ENCODE measurements at places on chromosomes 12 and 14.
A peak's percentile ranks its signal among the peaks of the same experiment; 100 is the strongest.

GRCh38 chr14:91957876-91958313 lies 10.4 kb upstream of the FBLN5 start:
- no peak for DNase-seq

GRCh38 chr14:80954687-80955299 lies 628 bp upstream of the TSHR start:
- DNase-seq, result peak; percentile 91

GRCh38 chr12:26014085-26014484 lies 55.6 kb downstream of the RASSF8 start:
- no peak for DNase-seq

GRCh38 chr12:105225505-105226015 lies 10.4 kb downstream of the APPL2 start:
- DNase-seq, result no peak

- DNase-seq, result peak; percentile 5
Observed at GRCh38 chr12:101634724-101635123, 40.0 kb downstream of the MYBPC1 start.

GRCh38 chr12:76374386-76375020 lies 26.3 kb upstream of the BBS10 start:
- no peak for DNase-seq

DNA sequence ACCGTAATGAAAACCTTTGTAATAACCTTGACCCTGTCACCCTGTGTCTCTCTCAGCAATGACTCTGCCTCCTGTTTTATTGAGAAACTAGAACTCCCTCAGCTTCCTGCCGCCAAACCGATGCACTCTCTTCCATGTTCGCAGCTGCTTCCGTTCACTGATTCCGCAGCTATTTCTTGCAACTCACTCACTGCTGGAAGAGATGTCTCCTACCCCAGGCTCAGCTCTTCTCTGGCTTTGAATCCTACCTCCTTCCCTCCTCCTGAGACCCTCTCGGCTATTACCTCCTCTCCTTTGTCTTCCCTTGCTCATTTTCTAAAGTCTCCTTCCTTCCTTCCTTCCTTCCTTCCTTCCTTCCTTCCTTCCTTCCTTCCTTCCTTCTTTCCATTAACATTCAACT lies 71.0 kb downstream of the ESRRB start:
- no peak for DNase-seq

DNA sequence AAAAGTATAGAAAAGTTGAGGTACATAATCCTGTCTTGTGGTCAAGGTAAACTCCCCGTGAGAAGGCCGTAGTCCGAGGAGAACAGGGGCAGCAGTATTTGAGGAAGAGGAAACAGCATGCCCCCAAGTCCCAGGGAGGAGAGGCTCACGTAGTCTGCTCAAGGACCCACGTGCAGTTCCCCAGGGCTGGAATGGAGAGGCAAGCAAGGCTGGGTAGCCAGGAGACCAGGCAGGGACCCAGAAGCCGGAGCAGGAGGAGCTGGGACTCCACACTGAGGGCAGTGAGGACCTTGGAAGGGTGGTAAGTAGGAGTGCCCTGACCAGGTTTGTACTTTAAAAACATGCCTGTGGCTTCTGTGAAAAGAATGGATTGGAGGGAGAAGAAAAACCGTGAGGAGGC lies 100.0 kb downstream of the EGLN3 start:
- no peak for DNase-seq

DNA sequence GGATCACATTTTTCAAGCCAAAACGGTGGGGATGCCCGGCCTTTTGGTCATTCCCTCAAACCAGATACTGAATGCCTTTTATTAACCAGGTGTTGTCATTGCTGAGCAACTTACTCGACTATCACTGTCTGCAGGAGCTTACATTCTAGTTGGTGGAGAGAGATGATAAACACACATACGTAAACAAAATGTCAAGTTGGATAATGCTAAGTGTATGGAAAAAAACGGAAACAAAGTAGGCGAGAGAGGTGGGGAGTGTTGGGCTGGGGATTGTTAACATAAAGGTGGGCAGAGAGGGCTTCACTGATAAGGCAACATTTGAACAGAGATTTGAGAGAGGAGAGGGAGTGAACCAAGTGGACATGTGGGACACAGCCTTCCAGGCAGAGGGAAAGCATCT lies 4.5 kb downstream of the C12orf43 start:
- no peak for DNase-seq

- DNase-seq, result no peak
Observed at GRCh38 chr12:2494486-2495192, 300.1 kb upstream of the FKBP4 start.

- peak; percentile 86 for DNase-seq
Observed at GRCh38 chr12:124217508-124218242, 77.2 kb upstream of the RFLNA start.

GRCh38 chr12:21638054-21638891 lies 19.4 kb downstream of the LDHB start:
- DNase-seq, result peak; percentile 19

DNA sequence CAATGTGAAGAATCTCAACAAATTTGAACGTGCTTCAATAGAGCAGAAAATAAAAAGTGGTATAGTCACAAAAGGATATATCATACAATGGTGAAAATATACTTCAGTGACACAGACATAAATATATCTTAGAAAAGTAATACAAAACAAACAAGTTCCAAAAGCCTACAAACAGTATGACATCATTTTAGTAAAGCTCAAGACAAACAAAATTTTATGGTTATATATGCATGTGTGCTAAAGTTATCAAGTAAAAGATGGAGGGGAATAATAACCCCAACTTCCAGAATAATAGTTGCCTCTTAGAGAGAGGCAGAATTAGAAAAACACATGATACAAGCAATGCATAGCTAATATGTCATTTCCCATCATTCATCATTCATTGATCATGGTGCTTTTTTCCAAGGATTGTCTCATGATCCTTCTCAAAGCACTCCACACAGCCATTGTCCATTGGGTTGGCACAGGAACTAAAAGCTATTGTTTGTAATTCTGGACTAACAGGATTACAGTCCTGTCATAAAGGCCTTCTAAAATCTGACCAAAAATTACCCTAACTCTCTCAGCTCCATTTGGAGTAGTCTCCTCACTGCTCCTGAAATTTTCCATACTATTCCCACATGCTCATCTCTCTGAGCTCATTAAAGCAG lies 59.5 kb downstream of the IFNG-AS1 start:
- DNase-seq, result no peak

DNA sequence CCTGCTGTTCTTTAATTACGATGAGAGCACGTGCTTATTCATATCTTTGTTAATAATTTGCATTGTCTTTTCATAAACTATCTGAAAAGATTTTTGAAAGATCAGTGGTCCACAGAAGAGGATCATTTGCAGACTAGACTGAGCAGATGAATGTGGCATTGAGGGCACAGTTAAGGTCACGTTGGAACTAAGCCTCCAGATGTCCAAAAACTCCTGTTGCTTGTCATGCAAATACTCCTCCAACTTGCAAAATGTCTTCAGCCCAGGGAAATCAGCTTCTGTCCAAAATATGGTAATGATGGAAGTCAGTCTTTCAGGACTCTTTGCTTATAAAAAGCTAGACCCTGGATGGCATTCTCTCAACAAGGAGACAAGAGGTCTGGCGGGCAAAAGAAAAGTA lies 201.6 kb upstream of the TMEM260 start:
- DNase-seq, result no peak

DNA sequence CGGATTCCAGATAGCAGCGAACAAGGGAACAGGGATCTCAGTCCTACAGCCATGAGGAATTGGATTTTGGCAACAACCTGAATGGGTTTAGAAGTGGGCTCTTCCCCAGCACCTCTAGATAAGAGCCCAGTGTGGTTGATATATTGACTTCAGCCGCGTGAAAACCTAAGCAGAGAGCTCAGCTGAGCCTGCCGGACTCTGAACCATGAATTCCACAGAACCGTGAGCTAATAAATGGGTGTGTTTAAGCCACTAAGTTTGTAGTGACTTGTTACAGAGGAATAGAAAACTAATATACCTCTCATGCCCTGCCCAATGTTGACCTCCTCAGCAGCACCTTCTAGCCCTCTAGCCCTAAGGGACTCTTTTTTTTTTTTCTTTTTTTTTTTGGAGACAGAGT lies 32.4 kb upstream of the TMED10 start:
- no peak for DNase-seq

DNA sequence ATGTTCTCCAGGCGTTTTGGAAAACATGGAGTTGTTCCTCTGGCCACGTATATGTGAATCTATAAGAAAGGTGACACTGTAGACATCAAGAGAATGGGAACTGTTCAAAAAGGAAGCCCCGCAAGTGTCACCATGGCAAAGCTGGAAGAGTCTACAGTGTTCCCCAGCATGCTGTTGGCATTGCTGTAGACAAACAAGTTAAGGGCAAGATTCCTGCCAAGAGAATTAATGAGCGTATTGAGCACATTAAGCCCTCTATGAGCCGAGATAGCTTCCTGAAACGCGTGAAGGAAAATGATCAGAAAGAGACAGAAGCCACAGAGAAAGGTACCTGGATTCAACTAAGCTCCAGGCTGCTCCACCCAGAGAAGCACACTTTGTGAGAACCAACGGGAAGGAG lies 92.5 kb upstream of the EIF5 start:
- DNase-seq, result no peak

- DNase-seq, result no peak
Observed at GRCh38 chr12:103758310-103759089, 82.5 kb downstream of the NT5DC3 start.

DNA sequence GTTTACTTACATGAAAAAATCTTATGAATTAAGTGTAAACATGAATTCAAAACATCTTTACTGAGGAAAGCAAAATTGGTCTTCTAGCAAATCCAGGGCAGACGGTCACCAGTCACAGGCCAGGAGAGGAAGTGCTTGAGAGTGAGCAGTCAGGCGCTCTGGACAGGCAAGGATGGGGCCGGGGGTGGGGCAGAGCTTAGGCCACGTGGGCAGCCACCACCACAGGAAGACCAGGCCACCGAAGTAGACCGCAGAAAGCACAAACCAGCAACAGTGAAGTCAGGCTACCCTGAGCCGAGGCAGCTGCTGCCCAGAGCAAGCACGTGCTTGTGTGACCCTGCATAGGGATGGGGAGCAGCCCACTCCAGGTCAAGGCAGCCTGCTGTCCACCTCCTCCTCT lies 33.5 kb downstream of the SLC6A12 start:
- DNase-seq, result no peak

DNA sequence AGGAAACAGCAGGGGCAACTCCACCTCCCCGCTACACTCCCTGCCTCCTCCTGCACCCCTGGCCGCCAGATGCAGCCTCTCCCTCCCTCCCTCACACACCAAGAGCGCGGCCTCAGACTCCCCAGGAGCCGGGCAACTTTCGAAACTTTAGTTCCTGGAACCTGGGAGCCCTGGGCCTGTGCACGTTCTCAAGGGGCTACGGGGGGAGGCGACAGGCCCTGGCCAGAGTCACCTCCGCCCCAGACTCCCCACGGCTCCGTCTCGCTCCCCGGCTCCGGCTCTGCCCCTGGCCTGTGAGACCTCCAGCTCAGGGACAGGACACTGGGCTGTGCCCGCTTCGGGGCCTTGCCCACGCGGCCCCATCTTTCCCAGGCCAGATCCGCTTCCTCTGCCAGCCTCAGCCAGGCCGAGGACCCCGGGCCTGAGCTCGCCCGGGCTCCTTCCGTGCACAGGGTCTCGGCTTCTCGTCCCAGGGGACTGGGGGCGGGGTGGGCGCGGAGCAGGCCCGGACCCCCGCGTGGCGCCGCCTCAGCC lies 5.5 kb downstream of the AMN start:
- DNase-seq, result no peak

- DNase-seq, result no peak
Observed at GRCh38 chr12:47360771-47361388, 281.1 kb upstream of the AMIGO2 start.

DNA sequence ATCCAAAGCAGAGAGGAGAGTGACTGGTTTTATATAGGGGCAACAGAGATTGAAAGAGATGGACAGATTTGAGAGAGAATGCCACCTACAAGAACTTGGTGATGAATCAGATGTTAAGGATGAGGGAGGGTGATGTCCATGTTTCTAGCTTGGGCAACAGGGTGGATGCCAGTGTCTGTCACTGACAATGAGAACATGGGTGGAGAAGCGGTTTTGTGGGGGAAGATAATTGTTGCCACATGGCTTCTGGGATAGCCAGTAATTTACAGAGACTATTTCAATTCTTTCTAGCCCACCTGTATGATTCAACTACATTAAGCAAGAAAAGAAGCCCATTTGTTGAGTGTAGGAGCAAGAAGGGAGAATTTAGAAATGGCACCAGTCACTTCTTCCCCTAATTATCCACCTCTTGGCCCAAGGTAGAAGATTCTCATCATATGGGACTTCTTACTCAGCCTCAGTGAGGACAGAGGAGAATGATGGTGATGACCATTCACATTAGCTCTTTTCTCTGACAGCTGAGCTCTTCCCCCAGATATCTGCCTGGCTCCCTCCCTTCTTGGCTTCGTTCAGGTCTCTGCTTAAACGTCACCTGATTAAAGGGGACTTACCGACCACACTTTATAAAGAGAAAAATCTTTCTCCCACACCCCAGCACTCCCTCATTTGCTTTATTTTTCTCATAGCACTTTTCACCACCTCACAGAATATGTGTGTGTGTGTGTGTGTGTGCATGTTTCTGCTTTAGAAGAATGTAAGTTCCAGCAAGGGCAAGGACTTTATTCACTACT lies 117.8 kb downstream of the DUSP6 start:
- no peak for DNase-seq

DNA sequence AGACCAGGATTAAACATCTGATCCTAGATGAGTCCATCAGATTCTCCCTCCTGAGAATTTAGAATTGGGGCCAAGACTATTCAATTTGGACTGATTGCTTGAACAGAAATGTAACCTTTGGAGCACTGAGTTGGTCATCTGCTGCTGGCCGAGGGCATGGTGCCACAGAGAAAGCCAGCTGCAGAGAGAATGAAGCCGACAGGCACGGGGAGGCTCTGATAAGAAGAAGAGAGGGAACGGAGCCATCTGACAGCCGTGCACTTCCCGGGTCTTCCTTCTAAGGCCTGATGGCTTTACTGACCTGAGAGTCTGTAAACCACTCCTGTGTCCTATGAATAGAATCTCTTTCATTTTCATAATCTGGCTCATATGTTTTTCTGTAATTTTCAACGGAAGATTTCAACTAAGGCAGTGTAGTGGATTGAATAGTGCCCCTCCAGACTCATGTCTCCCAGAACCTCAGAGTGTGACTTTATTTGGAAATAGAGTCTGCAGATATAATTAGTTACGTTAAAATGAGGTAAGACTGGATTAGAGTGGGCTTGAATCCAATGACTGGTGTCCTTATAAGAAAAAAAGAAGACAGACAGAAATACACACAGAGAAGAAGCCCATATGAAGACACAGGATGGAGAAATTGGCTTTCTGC lies 39.1 kb upstream of the FRS2 start:
- DNase-seq, result no peak

DNA sequence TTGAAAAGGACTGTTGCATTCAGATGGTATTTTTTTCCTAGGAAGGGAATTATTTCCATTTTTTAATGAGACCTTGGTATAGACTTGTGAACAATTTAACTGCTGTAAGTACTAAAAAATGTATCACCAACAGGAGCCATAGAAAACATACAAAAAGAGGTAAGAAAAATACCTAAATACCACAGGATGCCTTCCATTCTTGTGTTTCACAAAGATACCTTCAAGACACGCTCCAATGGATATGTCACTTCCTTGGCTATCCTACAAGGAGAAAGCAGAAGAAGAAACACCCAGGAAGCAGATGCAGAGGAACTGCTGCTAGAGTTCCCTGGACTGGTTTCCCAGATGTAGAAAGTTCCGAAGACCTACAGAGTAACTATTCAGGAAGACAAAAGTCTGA lies 54.2 kb downstream of the PTPN21 start:
- no peak for DNase-seq

GRCh38 chr14:71686677-71687076 lies 245.6 kb upstream of the RGS6 start:
- no peak for DNase-seq

- DNase-seq, result peak; percentile 62
Observed at GRCh38 chr12:75505706-75506312, 5.6 kb downstream of the KRR1 start.

- no peak for DNase-seq
Observed at GRCh38 chr14:53146739-53147138, 6.4 kb downstream of the DDHD1 start.

Data from NCI-H1417 (cell line).